ENCODE measurements at places on chromosomes 13 and 19. TPM values are rescaled to one million over a fixed set of nuclear protein-coding genes. Genes with fewer than 3 reads are reported as not detected.

Gene DAND5
- total RNA-seq, result not detected

Gene R3HDM4
- 40.4 TPM for total RNA-seq

Gene PSG6
- not detected for total RNA-seq

Gene C2CD4C
- total RNA-seq, result 0.59 TPM

Gene ZNF556
- not detected for total RNA-seq

Gene MCF2L
- 0.27 TPM for total RNA-seq

Gene FUT1
- 0.07 TPM for total RNA-seq

Gene TMEM238
- total RNA-seq, result 9.4 TPM

Gene HRC
- not detected for total RNA-seq

Gene KLHL1
- not detected for total RNA-seq

Measured in A549 treated with CpdA at 1 μM for 4 hours (cell line).